ENCODE measurements at places on chromosomes 3 and 15. TPM values are rescaled to one million over a fixed set of nuclear protein-coding genes. Genes with fewer than 3 reads are reported as not detected.

Gene SPSB4
- 0.04 TPM for polyA plus RNA-seq

Gene ALDH1L1
- polyA plus RNA-seq, result 3.6 TPM

Gene TMEM207
- not detected for polyA plus RNA-seq

Gene FAM3D
- polyA plus RNA-seq, result 493 TPM

Gene PTX3
- polyA plus RNA-seq, result 0.40 TPM

Gene PLIN1
- polyA plus RNA-seq, result 1.3 TPM

Gene POLQ
- 2.1 TPM for polyA plus RNA-seq

Gene GOLGA8G
- polyA plus RNA-seq, result not detected

Gene COL6A5
- polyA plus RNA-seq, result 0.15 TPM

Gene CD200R1
- polyA plus RNA-seq, result 1.5 TPM

Gene ZDHHC23
- polyA plus RNA-seq, result 1.6 TPM

Gene TRIM42
- not detected for polyA plus RNA-seq

Gene CFAP100
- not detected for polyA plus RNA-seq

Gene ZBTB47
- 6.0 TPM for polyA plus RNA-seq

Gene ZNF502
- 1.9 TPM for polyA plus RNA-seq

Gene RAMAC
- 26.3 TPM for polyA plus RNA-seq

Gene CSPG5
- polyA plus RNA-seq, result 0.12 TPM

Gene RETNLB
- polyA plus RNA-seq, result not detected

Gene ITIH4
- 2.5 TPM for polyA plus RNA-seq

Gene IL5RA
- 0.02 TPM for polyA plus RNA-seq

Gene CILP
- polyA plus RNA-seq, result 1.6 TPM

Gene KIF7
- 1.00 TPM for polyA plus RNA-seq
